ENCODE measurements at places on chromosomes 6 and 20.

DNA sequence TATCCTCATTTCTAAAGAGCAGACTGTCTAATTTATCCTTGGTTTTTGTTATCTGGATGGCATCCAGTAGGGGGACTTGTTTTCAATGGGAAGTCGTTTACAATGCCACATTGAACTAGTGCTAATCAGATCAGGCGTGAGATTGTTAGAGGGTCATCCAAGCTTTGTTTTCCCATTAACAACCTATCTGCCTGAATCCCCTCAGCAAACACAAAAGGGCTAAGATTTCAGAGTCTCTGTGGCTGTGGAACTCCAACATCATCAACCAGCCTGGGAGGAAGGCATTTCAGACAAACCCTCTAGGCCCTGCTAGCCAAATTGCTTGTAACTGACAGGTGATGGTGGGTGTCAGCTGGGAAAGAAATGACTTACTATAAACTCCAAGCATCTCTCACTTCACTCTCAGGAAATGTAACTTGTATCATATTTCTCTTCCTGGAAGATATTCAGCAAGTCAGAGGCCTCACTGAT, 47.7 kb downstream of the COL19A1 start:
- DNase-seq: no peak

DNA sequence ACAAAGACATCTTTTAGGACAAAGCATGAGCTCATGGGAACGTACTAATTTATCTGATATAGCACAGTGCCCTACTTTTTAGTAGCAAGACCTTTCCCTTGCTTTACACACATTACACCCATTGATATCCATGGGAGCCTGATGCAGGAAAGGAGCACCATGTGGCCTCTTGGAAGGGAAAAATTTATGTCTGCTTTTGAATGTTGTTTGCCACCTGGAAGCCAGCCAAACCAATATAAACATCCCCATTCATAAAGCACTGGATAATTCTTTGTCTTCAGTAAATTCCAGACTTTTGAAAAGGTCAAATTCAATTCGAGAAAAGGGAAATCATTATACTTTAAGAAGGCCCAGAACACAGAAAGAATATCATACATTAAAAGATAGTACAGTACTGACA, 152.3 kb upstream of the BEND6 start:
- DNase-seq: peak; percentile 53

GRCh38 chr6:17178754-17179529, 77.1 kb downstream of the STMND1 start:
- DNase-seq: no peak

GRCh38 chr6:138785079-138785478, 10.8 kb upstream of the ECT2L start:
- no peak for DNase-seq
